Stimulated activated naive B cell treated with anti-CD40 and anti-IgM and Interleukin-4, amounts not matched to agents 10 μg/mL and 1 μg/mL and 100 μg/mL, for 72 hours (primary cell): ENCODE measurements at places on chromosomes 3 and 15.

GRCh38 chr15:38085114-38085513 is 150.7 kb downstream of the TMCO5A start:
- peak; percentile 64 for DNase-seq

DNA sequence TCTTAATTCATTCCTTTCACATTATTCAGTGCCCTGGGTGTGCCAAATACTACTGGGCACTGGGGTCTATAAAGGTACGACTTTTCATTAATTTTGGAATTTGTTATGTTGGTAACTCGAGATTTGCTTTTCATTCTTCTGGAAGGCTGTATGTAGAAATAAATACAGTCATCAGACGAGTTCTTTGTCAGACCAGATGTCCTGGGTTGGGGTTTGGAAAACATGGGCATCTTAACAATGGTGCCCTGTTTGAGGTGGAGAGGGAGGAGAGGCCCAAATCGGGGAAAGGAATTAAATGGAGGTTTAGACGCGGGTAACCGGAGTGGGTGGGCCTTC is 662 bp upstream of the GLCE start:
- DNase-seq = no peak

- peak; percentile 55 for DNase-seq
Measured at GRCh38 chr3:123642182-123642956, 57.5 kb upstream of the HACD2 start.

- no peak for DNase-seq
Measured at GRCh38 chr15:89926158-89926557, 13.4 kb upstream of the ARPIN start.

- no peak for DNase-seq
Measured at GRCh38 chr3:125231895-125232294, 19.3 kb upstream of the SLC12A8 start.

GRCh38 chr15:38928431-38928830 is 363.8 kb upstream of the RASGRP1 start:
- DNase-seq = no peak

- DNase-seq = no peak
Measured at GRCh38 chr3:182308328-182308727, 485.0 kb upstream of the ATP11B start.

DNA sequence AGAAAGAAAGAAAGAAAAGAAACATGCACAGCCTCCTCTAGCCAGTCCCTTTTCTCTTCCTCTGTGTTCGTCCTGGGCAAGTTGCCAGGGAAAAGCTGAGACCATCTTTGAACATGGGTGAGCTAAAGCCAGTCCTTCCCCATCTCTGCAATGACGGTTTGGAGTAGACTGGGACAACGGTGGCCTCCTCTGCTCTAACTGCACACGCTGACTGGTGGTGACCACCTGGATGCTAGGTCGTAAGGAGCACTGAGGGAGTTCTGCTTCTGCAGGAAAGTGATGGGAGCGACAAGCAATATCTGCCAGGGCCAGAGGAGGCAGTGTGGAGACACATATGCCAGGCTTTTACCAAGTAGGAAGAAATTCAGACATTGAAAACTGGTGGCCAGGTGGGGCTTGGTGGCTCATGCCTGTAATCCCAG is 111.7 kb downstream of the NUP210 start:
- DNase-seq = no peak

DNA sequence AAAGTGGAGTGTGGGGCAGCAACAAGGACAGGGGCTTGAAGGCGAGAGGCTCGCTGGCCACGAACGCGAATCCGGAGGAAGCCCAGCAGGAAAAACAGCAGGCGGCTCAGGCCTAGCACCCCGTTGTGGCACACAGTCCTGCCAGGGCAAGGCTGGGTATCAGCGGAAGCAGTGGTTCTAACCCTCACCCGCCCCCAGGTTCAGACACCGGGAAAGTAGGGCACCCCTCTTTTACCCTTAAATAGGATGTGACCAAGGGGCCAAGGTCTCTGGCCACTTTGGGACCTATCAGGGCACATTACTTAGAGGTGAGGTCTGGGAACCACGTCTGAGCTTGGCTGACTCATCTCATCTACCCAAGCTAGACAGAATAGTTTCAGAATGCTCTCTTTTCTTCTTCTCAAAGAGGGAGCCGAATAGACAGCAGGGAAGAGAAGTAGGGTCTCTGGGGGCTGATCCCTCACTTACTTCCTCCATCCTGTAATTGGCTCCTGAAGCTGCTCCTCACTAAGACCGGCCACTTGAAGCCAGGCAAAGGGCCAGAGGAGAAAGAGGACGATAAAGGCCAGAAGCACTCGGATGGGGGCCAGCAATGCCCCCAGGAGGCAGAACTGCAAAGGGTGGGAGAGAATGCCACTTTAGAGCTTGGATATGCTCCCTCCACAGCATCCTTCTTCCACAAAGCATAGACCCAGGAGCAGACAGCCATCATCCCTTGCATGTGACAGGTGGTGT is 1.7 kb downstream of the LPCAT4 start:
- no peak for DNase-seq

DNA sequence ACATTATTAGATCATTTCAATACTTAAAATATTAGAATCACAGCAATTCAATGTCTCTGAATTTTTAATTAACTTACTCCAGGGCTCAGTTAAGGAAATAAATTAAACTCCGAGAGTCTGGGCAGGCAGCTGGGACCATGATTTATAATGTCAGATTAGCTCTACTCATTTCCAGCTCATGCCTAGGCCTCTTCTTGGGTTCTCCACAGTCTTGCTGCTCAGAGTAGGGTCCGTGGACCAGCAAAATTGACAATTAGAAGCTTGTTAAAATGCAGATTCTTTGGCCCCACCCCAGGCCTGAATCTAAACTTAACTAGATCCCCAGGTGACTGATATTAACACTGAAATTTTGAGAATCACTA is 28.2 kb downstream of the ADAMTS9 start:
- no peak for DNase-seq

DNA sequence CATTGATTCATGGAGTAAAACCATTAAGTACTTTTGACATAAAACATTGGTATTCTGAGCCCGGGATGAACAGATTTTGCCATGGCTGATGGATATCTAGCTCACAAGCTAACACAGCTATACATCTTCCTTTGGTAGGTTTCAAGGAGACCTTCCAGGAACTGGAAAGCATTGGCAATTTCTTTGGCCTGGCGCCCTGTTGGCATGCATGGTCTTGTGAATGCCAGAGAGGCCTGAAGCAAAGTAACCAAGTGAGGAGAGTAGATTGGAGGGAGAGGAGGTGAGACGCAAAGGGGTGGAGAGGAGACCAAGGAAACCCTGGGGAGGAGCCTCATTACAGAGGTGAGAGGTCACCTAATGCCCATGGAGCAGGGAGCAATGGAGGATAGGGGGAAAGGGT is 67.2 kb downstream of the SQOR start:
- DNase-seq = no peak

DNA sequence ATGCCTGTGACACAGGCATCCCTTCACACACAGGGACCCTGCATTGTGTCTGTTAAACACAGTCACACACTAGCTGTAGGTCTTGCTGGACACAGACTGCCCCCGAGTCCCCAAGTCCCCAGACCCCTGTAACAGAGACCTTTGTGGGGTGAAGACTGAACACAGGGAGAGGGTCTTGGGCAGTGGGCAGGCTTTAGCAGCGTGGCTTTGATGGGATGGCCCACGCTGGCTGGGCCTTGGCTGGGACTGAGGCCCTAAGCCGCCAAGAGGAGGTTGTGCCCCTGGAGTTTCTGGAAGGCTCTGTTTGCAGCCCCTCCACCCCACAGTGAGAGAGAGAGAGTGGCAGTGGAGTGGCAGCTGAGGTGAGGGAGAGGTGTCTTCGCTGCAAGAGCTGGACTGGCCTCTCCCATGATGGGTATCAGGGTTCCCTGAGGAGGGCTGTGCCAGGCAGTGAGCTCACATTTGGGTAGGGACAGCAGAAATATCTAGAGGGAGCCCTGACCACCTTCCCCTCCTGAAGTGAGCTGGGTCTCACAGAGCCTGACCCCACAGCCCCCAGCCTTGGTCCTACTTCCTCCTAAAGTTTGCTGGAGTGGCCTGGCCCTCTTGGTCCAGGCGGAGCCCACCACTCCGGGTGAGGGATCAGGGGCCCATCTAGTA is 635 bp upstream of the VILL start:
- DNase-seq = no peak

DNA sequence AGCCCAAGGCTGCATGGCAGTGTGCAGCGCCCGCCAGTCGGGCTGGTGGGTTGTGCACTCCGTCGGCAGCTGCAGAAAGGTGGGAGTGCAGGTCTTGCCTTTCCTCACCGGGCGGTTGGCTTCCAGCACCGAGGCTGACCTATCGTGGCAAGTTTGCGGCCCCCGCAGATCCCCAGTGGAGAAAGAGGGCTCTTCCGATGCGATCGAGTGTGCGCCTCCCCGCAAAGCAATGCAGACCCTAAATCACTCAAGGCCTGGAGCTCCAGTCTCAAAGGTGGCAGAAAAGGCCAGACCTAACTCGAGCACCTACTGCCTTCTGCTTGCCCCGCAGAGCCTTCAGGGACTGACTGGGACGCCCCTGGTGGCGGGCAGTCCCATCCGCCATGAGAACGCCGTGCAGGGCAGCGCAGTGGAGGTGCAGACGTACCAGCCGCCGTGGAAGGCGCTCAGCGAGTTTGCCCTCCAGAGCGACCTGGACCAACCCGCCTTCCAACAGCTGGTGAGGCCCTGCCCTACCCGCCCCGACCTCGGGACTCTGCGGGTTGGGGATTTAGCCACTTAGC is 4.3 kb downstream of the ISL2 start:
- DNase-seq = peak; percentile 58

DNA sequence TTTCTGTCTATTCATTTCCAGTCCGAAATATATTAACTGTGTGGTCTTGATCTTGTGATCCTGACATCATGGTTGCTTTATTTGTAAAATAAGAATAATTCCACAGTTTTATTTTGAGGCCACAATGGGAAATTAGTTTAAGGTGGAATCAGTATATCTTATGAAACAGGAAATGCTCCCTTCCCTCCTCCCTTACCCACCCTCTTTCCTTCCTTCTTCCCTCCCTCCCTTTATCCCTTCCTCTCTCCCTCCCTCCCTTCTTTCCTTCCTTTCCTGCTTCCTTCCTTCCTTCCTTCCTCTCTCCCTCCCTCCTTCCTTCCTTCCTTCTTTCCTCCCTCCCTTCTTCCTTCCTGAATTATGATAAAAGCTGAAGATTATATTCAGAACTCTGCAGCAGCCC is 452.3 kb downstream of the NAALADL2 start:
- DNase-seq = no peak

GRCh38 chr3:11155341-11156025 is 1.2 kb downstream of the HRH1 start:
- no peak for DNase-seq
